Central memory CD4-positive, alpha-beta T cell (primary cell): ENCODE measurements at places on chromosomes 4 and X.

- DNase-seq: no peak
Measured at GRCh38 chrX:97844943-97845342, 961.2 kb downstream of the RPA4 start.

- no peak for DNase-seq
Measured at GRCh38 chr4:170420255-170420693, 330.5 kb upstream of the AADAT start.

DNA sequence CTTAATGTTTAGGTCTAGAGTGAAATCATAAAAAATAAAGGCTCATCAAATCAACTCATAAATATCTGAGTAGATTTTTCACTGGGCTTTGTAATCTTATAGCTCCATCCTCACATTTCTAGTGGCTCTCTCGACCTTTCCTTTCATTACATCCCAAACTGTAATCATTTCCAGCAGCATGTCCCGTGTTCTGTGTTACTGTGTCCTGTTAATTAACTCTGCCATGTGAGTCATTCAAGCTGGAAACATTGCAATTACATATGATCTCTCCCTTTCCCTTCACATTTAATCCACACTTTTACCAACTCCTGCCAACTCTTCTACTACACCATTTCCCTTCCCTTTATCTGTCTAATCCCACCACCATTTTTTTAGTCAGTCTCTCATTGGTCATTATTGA lies 75.5 kb downstream of the UGT8 start:
- no peak for DNase-seq

GRCh38 chrX:108049649-108050048 lies 4.8 kb downstream of the VSIG1 start:
- DNase-seq: no peak

DNA sequence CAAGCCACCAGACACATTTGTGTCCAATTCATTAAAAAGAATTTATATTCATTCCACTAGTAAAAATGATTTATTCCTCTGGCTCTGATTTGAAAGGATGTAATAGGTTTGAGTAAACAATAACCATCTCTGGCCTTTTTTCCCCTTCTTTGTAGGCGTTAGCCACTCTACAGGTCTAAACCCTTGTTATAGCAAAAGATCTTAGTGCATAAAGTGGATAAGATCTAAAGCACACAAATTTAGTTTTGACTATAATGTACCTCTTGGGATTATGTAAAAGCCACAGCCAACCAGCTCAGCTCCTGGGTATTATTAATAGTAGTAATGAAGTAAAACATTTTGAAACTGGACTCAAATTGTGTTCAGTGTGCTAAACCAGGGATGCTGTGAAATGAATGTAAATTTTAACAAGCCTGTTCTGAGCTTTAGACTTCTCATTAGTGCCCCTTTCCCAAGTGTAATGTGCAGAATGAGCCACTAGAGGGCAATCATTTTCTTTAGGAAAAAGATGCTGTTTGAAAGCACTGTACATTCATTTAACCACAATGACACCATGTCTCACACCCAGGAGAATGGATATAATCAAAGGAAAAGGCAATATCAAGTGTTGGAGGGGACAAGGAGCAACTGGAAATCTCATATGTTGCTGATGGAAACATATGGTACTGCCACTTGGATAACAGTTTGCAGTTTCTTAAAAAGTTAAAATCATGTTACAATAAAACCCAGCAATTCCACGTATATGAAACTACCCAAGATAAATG lies 69.7 kb downstream of the KLHL8 start:
- DNase-seq: peak; percentile 43

GRCh38 chrX:130516123-130516522 lies 114.3 kb downstream of the RBMX2 start:
- DNase-seq: no peak

DNA sequence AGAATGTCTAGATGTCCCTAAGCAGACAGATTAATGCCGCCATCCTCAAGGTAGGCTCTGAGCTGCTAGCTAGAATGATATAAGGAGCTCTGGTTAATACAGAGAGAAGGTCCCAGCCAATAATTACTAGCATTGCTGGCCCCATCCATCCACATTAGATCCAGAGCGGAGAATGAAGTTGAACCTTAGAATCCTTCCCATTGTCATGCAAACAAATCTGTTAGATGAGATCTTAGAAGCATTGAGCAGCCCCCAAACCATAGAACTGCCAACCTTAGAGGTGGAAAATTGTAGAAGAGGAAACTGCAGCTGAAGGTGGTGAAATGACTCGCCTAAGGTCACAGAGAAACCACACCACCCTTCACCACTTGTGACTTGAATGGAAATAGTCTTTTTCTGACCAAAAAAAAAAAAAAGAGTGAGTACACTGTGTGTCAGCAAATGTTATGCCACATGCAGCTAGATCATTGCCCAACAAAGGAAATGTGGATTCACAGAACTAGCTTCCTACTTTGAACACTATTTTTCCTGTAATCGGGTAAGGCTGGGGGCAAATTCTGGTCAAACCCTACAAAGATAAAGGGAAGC lies 162.1 kb downstream of the SMIM20 start:
- DNase-seq: no peak

GRCh38 chrX:118553042-118553710 lies 57.6 kb downstream of the DOCK11 start:
- no peak for DNase-seq

DNA sequence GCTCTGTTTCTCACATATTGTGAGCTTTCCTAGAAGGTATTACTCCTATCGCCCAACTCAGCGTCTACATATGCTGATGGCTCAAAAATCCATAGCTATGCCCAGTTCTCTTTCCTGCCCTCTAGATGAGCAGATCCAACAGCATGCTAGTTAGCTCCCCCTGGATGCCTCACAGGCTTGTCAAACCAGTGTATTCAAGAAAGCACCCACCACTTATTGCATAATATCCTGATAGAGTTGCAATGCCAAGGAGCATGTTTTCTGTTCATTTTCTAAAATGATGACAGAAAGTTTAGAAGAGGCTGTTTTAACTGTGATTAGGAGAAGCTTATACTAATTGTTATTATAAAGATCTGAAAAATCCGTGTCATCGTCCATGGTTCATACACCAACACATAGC lies 1.9 kb upstream of the PACRGL start:
- no peak for DNase-seq

DNA sequence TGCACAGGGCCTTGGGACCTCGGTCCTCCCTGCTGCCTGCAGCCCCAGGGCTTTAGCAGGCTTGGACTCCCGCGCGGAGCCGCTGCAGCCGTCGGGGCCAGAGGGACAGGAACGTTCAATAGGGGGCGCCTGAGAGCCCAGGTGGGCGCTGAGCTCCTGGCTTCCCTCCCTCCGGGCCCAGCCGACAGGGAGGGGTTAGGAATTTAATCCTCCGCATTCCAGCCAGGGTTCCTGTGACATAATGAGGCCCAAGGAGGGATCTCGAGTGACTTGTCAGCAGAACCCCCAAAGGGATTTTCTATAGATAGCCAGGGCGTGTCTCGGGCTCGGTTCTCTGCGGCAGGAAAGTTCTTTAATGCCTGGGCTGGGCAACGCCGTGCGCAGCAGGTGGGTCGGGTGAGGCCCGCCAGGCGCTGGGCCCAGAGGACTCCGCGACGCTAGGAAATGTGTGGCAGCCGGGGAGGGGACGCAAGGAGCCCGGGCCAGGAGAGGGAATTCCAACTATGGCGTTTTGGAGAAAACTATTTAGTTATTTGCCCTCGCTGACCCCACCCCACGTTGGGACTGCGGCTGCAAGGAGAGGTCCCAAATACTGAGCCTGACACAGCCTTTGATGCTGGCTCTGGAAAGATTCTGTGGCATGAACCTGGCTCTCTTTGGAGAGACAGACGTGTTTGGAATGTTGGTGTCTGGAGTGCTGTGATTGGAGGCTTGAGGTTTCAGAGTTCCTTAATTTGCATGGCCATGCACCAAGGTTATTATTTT lies 285.2 kb upstream of the GATB start:
- DNase-seq: no peak

DNA sequence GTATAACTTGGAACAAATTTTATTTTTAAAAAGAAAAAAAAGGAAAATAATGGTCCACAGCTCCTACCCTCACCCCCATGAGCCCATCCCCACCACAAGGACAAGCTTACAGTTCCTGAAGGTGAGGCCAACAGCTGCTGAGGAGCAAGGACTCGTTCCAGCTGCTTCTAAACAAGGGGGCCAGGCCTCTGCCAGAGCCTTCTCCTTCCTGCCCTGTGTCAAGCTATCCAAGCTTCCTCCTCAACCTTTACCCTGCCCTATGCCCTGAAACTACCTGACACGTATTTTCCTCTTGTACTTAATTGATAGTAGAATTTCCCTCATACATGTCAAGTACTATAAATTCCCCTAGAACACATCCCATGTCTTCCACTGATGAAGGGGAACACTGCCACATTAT lies 8.8 kb downstream of the SH3D19 start:
- DNase-seq: no peak

DNA sequence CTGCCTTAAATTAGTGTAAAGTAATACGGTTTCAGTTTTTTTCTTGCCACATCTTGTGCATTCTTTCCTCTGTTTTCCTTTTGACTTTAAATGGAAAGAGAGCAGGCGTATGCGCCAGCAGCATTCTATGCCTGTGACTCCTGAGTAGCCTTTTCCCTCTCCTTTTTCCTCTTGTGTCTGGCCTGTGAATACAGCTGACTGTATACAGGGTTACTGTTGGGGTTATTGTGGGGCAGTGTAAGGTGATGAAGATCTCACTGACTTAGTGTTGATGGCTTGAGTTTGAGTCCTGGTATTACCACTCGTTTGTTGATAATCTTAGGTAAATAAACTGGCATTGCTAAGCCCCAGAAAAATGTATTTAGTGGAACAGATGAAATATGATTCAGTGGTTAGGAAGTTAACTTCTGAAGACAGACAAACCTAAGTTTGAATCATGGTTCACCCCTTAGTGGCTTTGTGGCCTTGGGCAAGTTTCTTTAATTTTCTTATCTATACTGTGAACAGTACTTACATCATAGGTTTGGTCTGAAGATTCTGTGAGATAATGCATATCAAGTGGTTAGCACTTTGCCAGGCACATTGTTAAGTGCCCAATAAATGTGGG lies 105.1 kb downstream of the FNIP2 start:
- no peak for DNase-seq

- DNase-seq: no peak
Measured at GRCh38 chrX:21481761-21482160, 107.5 kb downstream of the CNKSR2 start.

- DNase-seq: no peak
Measured at GRCh38 chr4:121510341-121510874, 129.6 kb upstream of the QRFPR start.

DNA sequence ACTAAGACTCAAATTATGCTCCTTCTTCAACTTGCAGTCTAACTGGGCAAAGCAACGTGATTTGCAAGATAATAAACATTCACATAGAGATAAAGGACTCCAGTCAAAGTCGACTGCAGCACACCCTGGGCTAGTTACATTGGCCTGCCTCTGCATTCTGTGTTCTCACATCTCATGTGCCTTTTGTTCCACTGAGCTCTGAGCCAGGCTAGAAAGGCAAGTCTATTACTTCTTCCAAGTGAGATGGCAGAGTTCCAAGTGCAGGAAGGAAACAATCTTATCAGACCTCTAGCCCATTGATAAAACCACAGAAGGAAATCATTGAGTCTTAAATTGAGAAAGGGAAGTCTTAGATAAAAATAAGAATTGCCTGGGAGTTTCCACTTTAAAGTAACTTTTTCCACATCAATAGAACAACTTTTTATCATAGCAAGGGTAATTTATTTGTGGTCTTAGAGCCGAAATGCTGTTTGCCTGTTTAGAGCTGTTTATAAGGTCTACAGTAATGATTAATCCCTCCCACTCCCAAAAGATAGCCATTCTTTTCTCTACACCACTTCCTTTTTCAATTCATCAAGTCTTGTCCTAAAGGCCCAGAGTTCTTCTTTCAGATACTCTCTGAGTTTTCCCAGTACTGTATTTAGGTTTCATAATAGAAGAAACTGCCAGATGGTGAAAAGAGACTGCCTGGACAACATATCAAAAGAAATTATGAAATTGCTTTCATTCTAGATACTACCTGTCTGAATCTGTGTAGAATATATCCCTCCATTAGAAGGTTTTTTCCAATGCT lies 200.2 kb downstream of the GUCY2F start:
- DNase-seq: no peak

DNA sequence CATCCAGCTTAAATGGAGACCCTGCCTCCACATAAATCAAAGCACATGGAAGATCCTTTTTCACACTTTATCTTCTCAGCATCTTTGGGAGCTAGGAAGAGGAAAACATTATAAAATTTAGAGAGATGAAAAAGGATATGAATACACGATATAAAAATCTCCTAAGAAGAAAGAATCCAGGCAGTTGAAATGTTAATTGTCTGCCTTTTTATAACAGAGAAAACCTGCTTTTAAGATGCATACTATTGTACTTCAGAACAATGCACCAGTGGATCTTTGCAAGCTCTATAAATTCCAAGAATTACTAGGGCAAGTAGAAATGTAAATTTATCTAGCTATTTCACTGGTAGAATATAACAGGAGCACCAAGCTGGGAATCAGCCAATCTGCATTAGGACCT lies 300.3 kb upstream of the GALNT7 start:
- DNase-seq: no peak

- no peak for DNase-seq
Measured at GRCh38 chrX:139949703-139950102, 15.6 kb downstream of the CXorf66 start.

- peak; percentile 29 for DNase-seq
Measured at GRCh38 chr4:83231620-83232076, 53.0 kb downstream of the COQ2 start.

- no peak for DNase-seq
Measured at GRCh38 chrX:9442056-9442455, 22.8 kb upstream of the TBL1X start.
